ENCODE measurements at places on chromosomes 3 and 15.

- no peak for DNase-seq
Measured at GRCh38 chr3:112382543-112383160, 49.7 kb downstream of the CD200 start.

- DNase-seq = no peak
Measured at GRCh38 chr3:112038863-112039262, 4.3 kb downstream of the TMPRSS7 start.

- no peak for DNase-seq
Measured at GRCh38 chr3:46017720-46018119, 9.6 kb downstream of the XCR1 start.

DNA sequence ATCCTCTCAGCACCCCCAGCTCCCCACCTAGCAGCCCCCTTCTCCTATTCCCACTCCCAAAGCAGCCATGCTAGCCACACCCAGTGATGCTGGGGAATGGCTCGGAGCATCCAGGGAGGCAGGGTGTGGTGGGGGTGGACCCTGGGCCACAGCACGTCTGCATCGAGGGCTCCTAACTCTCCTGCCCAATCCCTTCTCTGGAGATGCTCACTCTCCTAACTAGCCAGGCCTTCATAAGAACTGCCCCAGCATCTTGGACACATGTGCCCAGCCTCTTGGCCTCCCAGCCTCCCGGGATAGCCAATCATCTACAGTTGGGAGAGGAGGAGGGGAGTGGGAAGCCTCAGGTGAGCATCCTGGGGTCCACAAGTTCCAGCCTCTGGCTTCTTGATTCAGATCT, 2.7 kb downstream of the PCBP4 start:
- no peak for DNase-seq

GRCh38 chr3:129482721-129483120, 42.7 kb downstream of the IFT122 start:
- no peak for DNase-seq

- no peak for DNase-seq
Measured at GRCh38 chr3:37967260-37967881, 23.2 kb upstream of the VILL start.

GRCh38 chr3:114496466-114496865, 202.6 kb downstream of the TIGIT start:
- no peak for DNase-seq

GRCh38 chr15:45276831-45277230, 24.8 kb downstream of the SLC28A2 start:
- DNase-seq = peak; percentile 2

DNA sequence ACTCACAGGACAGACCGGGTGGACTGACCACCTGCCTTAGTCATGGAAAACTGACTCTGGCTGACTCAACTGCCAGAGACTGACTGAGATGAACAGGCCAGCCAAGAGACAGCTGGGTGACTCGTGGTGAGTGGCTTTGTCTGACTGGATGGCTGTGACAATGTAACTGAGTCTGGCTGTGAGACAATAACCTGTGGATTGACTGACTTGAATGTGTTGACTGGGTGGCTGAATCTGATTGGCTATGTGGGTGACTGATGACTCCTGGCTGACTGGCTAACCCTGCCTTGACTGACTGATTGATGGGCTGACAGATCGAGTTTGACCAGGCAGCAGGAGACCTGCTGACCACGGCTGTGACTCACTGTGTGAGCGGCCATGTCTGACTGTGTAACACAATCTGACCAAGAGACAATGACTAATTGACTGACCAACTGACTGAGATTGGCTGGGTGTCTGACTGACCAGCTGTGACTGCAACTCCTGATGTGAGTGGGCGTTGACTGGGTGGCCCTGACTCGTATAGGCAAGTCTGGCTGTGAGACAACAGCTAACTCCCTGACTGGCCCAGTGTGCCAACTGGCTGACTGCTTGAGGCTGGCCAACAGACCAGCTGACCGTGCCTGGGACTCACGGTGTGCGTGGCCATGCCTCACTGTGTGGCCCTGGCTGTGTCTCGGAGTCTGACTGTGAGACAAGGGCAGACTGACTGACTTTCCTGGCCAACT, 509.1 kb downstream of the SHQ1 start:
- DNase-seq = peak; percentile 59

GRCh38 chr15:65219137-65219536, 7.9 kb upstream of the CILP start:
- DNase-seq = no peak

DNA sequence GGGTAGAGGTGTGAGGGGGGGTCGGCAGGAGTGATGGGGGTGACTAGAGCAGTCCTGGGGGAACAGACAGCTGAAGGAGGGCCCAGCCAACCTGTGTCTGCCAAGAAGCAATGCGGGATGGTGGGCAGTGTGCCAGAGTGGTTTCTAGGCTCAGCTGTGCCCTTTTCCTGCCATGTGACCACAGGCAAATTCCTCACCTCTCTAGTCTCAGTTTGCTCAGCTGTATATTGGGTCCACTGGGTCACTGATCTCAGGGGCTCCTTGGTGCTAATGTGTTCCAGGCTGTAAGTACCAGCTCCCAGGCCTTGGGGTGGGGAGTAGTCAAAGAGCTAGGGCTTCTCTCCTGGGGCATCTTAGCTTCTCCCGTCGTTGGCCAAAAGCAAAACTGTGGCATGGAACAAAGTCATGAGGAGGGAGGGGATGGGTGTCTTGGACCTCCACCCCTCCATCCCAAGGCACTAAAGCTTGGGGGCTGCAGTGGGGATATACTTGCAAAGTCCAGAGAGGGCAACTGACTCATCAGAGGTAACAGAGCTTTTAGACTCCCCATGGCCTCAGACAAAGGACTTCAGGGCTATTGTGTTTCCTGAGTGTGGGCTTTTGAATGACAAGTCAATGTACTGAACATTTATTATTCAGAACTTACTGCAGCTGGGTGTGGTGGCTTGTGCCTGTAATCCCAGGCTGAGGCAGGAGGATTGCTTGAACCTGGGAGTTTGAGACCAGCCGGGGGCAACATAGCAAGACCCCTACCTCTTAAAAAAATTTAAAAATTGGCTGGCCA, 20.9 kb downstream of the SMAD6 start:
- DNase-seq = no peak

GRCh38 chr3:19702416-19703078, 231.5 kb downstream of the EFHB start:
- no peak for DNase-seq

DNA sequence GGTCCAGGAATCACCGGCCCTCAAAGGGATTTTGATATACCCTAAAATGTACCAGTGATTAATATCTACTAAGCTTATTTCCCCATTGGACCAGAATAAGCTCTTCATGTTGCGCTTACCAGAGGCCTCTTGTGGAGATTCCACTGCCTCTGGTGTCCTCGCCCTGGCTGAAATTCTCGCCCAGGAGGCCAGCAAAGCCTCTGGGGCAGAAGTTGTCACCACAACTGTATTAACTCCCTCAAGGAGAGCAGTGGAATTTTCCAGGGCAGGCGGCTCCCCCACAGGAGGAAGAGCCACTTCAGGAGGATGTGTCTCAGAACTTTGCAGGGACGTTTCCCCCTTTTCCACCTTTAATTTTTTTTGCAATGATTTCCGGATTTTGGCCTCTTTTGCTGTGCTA, 6.9 kb downstream of the DPPA4 start:
- no peak for DNase-seq

GRCh38 chr3:148958696-148959095, 32.6 kb upstream of the GYG1 start:
- DNase-seq = no peak

Data from AG09319 (cell line).